HepG2 (cell line): ENCODE measurements at places on chromosomes 5 and 9. TPM values are rescaled to one million over a fixed set of nuclear protein-coding genes. Genes with fewer than 3 reads are reported as not detected.
A peak's percentile ranks its signal among the peaks of the same experiment; 100 is the strongest.

DNA sequence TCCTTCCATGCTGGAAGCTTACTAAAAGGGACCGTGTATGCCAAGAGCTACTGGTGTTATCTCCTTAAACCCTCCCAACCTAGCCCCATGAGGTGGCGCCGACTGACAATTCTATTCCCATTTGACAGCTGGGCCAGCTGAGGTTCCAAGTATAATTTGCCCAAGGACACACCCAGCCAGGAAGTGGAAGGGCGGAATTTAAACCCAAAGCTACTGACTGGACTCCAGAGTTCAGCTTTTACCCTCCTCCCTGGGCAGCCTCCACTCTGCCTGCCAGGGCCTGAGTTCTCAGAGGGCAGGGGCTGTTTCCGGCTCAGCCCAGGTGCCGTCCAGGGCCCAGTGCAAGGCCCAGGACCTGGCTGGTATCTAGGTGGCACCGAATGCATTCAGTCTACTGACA is 71.8 kb downstream of the C9orf50 start:
- H3K4me1 ChIP-seq, result peaks cover 57% of the 10 kb centered on the region
- no peak overlapping the region for H3K4me3 ChIP-seq
- peak; percentile 42 for DNase-seq
- no peaks in the 10 kb centered on the region for H3K36me3 ChIP-seq

GRCh38 chr5:33065131-33065530 is 354.0 kb downstream of the NPR3 start:
- H3K36me3 ChIP-seq, result no peaks in the 10 kb centered on the region
- no peak overlapping the region for H3K27ac ChIP-seq
- H3K27me3 ChIP-seq, result no peaks in the 10 kb centered on the region
- H3K4me1 ChIP-seq, result no peaks in the 10 kb centered on the region
- no peak overlapping the region for H3K4me3 ChIP-seq

DNA sequence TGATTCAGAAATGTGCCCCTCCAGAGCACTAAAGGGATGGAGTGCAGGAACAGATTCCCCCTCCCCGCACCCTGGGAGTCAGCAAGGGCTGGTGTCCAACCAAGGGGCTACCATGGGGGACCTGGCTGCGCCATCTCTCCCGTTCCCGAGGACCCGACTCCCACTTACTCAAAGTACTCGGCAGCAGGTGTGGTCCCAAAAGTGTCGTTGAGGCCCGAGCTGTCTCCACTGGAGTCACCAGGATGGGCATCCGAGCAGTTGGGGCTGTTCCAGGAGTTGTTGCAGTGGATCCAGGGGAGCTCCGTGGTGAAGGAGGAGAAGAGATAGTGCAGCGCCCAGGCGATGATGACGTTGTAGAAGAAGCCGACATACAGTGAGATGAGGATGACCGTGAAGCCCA is 12.9 kb downstream of the SLC6A3 start:
- H3K4me3 ChIP-seq, result no peak overlapping the region
- no peak for DNase-seq
- peaks cover 2% of the 10 kb centered on the region for H3K27me3 ChIP-seq
- no peaks in the 10 kb centered on the region for H3K36me3 ChIP-seq

The RNF224 gene
- 0.09 and 0.10 TPM in 2 replicates for total RNA-seq

The DRD1 gene
- total RNA-seq, result not detected in 2 replicates

The GLDC gene
- total RNA-seq, result 51.0 and 115 TPM in 2 replicates

- H3K27me3 ChIP-seq, result peaks cover 36% of the 10 kb centered on the region
- no peak for DNase-seq
- no peak overlapping the region for H3K27ac ChIP-seq
- H3K36me3 ChIP-seq, result no peaks in the 10 kb centered on the region
Measured at GRCh38 chr9:117415358-117415914, 579 bp upstream of the ASTN2 start.

DNA sequence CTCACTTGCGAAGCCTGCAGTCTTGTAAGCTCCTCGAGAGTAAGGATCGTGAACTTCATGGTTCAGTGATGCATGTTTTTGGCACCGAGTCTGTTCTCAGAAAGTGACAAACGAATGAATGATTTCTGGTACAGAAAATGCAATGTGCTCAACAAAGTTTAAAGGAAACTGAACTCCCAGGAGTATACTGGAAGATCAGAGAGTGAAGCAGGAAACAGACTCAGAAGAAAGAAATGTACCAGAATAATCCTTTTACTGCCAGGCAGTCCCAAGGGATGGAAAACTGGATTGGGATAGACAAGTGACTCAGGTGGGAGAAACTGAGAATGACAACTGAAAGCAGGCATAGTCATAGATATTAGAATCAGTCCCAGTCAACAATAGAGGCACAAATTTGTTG is 420.6 kb downstream of the CTNND2 start:
- no peaks in the 10 kb centered on the region for H3K36me3 ChIP-seq
- no peaks in the 10 kb centered on the region for H3K4me1 ChIP-seq
- no peak overlapping the region for H3K4me3 ChIP-seq
- no peaks in the 10 kb centered on the region for H3K27me3 ChIP-seq

GRCh38 chr9:105994970-105995369 is 300.6 kb downstream of the TMEM38B start:
- H3K36me3 ChIP-seq, result no peaks in the 10 kb centered on the region
- no peak overlapping the region for H3K27ac ChIP-seq
- H3K4me3 ChIP-seq, result no peak overlapping the region
- no peaks in the 10 kb centered on the region for H3K27me3 ChIP-seq
- DNase-seq, result no peak

DNA sequence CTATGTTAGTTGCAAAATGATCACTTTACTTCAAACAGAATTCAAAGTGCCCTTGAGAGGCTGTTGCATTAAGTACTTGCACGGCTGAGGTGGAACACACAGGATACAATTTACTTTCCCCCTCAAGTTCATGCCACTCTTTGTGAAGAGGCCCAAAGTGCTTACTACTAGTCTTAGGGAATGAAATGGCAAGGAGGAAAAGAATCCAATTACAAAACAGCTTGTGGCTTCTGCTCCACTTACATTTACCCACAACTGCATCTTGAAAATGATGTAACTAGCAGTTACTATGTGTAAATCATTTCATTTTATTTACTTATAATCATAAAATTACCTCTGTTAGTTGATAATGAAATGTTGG is 14.6 kb downstream of the FOXD1 start:
- no peak overlapping the region for H3K4me3 ChIP-seq
- H3K27me3 ChIP-seq, result peaks cover 5% of the 10 kb centered on the region
- no peaks in the 10 kb centered on the region for H3K36me3 ChIP-seq
- H3K27ac ChIP-seq, result no peak overlapping the region

DNA sequence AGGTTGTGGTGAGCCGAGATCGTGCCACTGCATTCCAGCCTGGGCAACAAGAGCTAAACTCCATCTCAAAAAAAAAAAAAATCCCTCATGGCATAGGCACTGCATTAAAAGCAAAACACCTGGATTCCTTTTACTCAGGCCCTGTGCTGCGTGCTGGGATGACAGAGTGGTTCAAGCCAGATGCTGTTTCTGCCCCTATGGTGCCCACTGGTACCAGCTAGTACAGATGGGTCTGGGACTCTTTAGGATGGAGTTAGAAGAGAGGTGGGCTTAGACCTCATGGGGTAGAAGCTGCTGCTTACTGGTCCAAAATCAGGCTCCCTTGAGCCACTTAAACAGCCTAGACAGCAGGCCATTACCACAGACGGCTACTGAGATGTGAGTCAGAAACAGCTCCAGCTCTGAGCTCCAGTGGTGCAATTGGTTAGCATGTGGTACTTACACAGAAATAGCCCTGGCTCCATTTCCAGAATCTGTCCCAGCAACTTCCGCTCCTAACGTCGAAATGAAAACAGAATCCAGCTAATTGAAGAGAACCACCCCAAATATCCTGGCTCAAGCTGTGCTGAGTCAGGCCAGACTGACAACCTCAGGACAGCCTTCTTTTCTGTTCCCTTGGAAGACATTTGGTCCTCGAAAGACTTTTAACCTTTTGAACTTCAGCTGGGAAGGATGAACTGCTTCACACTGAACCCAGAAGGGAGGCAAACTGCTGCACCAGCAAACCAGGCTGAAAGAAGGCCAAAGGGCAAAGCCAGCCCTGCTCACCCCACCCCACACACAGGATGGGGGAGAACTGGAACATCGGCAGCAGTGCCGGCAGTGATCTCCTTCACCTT is 15.5 kb downstream of the C5orf15 start:
- no peak overlapping the region for H3K4me3 ChIP-seq
- H3K4me1 ChIP-seq, result peaks cover 11% of the 10 kb centered on the region
- peaks cover 2% of the 10 kb centered on the region for H3K36me3 ChIP-seq
- no peaks in the 10 kb centered on the region for H3K27me3 ChIP-seq

The F2RL2 gene
- total RNA-seq, result not detected in 2 replicates

The PIP5KL1 gene
- 0.20 TPM in 1 of 2 replicates, not detected in the other for total RNA-seq

- no peaks in the 10 kb centered on the region for H3K36me3 ChIP-seq
- H3K27me3 ChIP-seq, result no peaks in the 10 kb centered on the region
- no peak overlapping the region for H3K4me3 ChIP-seq
- H3K4me1 ChIP-seq, result no peaks in the 10 kb centered on the region
Measured at GRCh38 chr5:124355928-124356327, 390.5 kb downstream of the ZNF608 start.

DNA sequence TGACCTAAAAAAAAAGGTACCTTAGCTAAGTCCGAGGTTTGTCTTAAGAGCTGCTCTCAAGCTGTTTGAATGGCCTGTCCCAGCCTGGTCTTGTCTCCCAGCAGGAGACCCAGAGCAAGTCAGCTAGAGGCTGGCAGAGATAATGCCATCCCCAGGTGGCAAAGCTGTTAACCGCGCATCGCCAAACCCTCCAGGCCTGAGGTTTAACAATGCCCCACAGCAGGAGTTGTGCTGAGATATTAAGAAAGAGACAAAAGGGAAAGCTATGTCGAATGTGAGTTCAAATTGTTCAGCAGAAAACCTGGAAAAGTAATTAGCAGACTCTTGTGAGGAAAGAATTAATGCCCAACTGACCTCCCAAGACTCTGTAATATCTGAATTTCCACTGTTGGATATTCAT is 187.1 kb downstream of the FSTL4 start:
- peaks cover 9% of the 10 kb centered on the region; the same call in 1 of the 2 replicates for H3K4me1 ChIP-seq
- no peaks in the 10 kb centered on the region for H3K36me3 ChIP-seq
- no peak overlapping the region for H3K27ac ChIP-seq
- no peak overlapping the region for H3K4me3 ChIP-seq
- DNase-seq, result no peak

- peaks cover 8% of the 10 kb centered on the region; the same call in 1 of the 2 replicates for H3K4me1 ChIP-seq
- H3K27ac ChIP-seq, result no peak overlapping the region
- no peak for DNase-seq
- no peaks in the 10 kb centered on the region for H3K36me3 ChIP-seq
Measured at GRCh38 chr5:34535944-34536623, 120.0 kb upstream of the RAI14 start.

- H3K4me1 ChIP-seq, result peaks cover 17% of the 10 kb centered on the region
- no peaks in the 10 kb centered on the region for H3K27me3 ChIP-seq
- H3K36me3 ChIP-seq, result no peaks in the 10 kb centered on the region
- H3K4me3 ChIP-seq, result no peak overlapping the region
- DNase-seq, result no peak
Measured at GRCh38 chr5:61381968-61382367, 49.9 kb downstream of the ZSWIM6 start.

- no peaks in the 10 kb centered on the region for H3K36me3 ChIP-seq
- no peak for DNase-seq
- no peak overlapping the region for H3K4me3 ChIP-seq
- H3K27me3 ChIP-seq, result peaks cover 24% of the 10 kb centered on the region; the same call in 2 of the 3 replicates
Measured at GRCh38 chr9:127735530-127736185, 564 bp upstream of the TOR2A start.

DNA sequence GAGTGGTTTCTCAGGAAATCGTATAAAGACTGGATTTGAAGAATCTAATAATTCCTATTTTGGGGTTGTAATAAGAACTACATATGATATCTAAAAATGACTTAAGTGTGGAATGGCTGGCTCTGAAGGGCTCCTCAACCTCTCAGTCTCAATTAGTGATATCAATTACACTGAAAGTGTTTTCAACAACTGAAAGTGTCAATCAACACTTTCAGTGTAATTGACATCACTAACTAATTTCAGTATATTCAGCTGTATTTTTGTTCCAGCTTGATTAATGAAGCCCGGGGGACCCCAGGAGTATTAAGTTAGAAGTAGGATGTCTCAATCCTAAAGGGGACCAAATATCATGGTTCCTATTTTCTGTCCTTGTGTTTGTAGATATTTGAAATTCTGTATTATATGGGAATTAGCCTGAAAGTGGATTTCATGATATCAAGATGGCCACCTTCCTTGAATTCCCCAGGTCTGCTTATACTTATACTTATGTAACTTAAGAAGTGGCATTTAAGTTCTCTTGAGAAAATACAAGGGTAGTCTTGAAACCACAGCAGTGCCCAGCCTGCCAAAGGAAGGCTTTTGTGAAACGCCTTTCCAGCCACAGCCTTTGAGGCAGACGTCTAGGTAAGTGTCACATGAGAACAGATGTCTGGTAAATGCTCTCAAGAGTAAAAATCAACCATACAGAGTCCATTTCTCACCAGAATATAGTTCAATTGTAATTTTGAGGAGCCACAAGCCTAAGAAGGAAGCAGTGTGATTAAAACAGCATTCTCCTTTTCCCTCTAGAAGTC is 4.6 kb downstream of the BASP1 start:
- H3K4me1 ChIP-seq, result no peaks in the 10 kb centered on the region
- DNase-seq, result no peak
- H3K27ac ChIP-seq, result no peak overlapping the region
- H3K36me3 ChIP-seq, result no peaks in the 10 kb centered on the region

DNA sequence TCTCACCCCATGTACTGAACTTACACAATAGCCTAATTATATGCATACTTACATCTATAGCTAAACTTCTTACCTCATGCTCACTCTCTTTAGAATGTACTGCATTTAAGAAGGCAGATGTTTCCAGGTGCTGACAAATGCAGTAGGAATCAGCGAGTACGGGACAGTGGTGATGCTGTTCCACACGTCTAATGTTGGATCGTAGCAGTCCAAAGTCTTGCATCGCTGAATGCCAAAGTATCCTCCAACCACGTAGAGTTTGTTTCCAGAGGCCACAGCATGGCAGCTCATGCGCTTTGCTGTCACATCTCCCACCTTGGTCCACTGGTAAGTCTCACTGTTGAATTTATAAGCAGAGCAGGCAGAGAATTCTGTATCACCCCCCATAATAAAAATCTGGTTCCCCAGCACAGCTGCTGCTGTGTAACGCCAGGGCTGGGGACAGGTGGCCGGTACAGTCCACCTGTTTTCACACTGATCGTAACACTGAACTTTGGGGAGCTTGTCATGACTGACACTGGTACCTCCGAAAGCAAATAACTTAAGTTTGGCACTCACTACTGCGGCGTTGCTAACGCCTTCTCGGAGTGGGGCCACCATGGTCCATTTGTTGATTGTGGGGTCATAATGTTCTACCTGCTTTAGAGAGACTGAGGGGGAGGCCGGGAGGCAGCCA is 5.8 kb downstream of the ENC1 start:
- H3K27me3 ChIP-seq, result no peaks in the 10 kb centered on the region
- no peak for DNase-seq
- H3K4me1 ChIP-seq, result peaks cover 81% of the 10 kb centered on the region
- peaks cover 67% of the 10 kb centered on the region for H3K36me3 ChIP-seq
- no peak overlapping the region for H3K27ac ChIP-seq

GRCh38 chr5:169341556-169341955 is 40.6 kb upstream of the SLIT3 start:
- no peaks in the 10 kb centered on the region for H3K27me3 ChIP-seq
- no peaks in the 10 kb centered on the region for H3K4me1 ChIP-seq
- no peaks in the 10 kb centered on the region for H3K36me3 ChIP-seq
- DNase-seq, result no peak
